ENCODE measurements at places on chromosomes 4 and X.
A peak's percentile ranks its signal among the peaks of the same experiment; 100 is the strongest.

DNA sequence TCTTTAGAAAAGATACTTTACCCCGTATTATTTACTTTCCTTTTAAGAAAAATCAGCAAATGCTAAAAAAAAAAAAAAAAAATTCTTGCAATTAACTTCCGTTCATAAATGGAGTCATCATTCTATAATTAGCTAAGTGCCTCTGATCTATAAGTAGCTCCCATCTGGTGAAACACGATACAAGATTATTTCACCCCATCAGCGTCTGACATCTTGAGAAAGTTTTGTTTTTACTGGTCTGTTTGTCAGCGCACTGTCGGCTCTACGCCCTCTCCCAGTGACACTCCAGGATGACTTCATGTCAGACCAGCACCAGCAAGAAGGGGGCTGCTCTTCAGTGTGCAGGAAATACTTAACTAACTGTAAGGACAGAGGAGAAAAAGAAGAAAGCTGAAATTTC, 108.3 kb downstream of the AFAP1 start:
- peak; percentile 77 for DNase-seq

DNA sequence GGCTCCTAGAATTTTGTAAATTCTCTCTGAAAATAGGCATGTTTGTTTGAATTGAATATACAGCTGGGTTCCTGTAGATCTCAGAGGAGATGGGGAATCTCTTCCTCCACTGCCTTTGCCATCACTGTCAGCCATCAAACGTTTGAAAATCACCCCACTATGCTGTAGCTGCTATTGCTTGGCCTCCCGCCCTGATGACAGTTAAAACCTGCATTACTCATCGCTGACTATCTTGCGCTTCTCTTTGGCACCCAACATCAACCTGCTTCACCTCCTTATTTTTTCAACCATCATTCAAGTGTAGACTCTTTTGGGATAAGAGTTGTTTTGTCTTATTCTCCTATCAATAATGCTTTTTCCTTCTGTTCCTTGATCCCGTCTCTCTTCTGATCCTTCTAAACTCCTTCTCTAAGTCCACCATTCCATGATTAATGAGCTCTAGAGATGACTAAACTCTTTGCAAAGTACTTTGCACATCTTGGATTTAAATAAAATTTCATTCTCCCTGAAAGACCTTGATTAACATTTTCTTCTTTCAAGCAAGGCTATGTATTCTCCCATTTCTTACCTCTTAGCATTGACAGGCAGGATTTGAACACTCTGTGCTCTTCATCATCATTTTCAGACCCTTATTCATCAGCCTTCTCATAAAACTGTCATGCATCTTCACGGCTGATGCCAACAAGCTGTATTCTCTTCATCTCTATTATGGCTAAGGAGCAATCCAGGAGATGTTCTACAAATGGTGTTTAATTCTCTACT, 133.0 kb downstream of the SNCA start:
- no peak for DNase-seq

DNA sequence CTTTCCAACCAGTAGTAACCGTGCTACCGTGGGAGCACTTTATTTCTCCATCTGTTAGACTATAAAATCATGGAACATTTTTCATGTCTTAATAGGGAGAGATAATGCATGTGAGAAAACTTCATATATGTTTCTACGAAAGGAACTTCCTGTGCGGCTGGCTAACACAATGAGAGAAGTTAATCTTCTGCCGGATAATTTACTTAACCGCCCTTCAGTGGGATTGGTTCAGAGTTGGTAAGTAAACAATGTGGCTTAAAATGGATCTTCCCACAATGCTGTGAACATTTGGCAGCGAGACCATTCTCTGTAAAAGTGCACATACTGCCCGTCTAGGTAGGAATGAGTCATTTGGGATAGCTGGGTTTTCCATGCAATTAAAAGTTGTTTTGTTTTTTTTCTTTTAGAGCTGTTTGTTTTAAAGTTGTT, 29.6 kb downstream of the PDK3 start:
- no peak for DNase-seq

GRCh38 chr4:11455201-11455835, 26.6 kb upstream of the HS3ST1 start:
- no peak for DNase-seq

- DNase-seq, result no peak
Measured at GRCh38 chr4:2127609-2128332, 68.6 kb downstream of the NAT8L start.

GRCh38 chrX:40108959-40109287, 11.2 kb upstream of the BCOR start:
- DNase-seq, result no peak

DNA sequence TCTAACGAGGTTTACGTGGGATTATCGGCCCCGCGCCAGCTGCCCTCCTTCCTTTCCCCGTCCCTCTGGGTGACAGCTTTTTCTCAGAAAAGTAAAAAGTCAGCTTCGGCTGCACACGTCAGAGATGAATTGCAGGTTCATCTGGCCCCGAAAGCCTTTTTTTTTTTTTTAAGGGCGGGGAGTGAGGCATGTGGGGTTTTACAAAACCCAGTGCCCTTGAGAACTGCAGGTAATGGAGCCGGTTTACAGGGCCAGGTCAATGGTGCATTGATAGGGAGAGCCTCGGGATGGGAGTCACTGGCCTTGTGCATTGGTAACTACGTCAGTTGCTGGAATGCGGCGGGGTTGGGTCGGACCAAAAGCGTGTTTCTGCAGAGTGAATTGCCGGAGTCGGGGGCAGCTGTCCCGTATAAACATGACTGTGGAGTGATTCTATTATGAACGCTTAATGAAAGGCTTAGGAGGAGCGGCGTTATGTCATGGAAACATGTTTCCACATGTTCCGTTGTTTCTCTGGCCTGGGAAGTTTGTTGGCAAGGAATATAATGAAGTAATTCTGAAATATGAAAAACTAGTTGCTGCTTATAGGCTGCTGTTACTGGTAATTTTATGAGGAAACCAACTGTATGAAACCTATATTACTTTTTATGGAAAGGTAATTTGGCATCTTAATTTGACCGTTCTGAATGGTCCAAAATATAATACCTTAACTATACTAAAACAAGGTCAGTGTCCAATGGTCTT, 1.1 kb downstream of the HSPA4L start:
- DNase-seq, result no peak

Measured in CMK (cell line).